ENCODE measurements at places on chromosomes 13 and 19.

GRCh38 chr13:111449041-111449440, 128.6 kb downstream of the TEX29 start:
- no peak for DNase-seq

- DNase-seq = no peak
Measured at GRCh38 chr13:44451126-44451525, 77.5 kb downstream of the SERP2 start.

GRCh38 chr13:111317042-111317550, 3.3 kb upstream of the TEX29 start:
- no peak for DNase-seq

DNA sequence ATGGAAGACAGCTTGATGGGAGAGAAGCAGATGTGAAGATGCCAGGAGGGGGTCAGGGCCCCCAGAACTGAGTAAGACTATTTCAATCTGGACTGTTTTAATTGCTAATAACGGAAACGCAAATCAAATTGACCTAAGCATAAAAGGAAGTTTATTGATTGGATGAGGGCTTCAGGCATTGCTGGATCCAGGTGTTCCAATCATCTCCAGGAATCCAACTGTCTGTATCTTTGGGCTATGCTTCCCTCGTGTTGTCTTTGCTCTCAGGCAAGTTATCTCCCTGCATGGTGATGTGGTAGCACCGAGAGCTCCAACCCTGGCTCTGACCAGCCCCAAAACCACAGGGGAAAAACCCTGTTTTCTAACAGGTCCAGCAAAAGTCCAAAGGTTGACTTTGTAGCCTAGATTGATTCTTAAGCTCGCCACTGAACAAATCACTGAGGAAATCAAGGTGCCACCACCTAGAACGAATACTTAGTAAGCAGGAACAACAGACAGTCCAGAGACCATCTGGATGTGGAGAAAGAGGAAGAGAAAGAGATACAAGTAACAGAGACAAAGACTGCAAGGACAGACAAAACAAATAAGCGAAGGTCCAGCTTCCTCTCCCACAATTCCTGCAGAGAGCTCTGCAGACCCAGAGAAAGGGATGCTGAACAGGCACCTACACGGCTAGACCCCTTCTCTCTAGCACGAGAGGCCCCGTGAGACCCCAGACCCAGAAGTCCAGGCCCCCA, 1.2 kb upstream of the C19orf81 start:
- DNase-seq = no peak

GRCh38 chr19:38654628-38655055, 7.2 kb downstream of the ACTN4 start:
- no peak for DNase-seq

GRCh38 chr19:12187625-12188024, 24.7 kb downstream of the ZNF136 start:
- DNase-seq = no peak

DNA sequence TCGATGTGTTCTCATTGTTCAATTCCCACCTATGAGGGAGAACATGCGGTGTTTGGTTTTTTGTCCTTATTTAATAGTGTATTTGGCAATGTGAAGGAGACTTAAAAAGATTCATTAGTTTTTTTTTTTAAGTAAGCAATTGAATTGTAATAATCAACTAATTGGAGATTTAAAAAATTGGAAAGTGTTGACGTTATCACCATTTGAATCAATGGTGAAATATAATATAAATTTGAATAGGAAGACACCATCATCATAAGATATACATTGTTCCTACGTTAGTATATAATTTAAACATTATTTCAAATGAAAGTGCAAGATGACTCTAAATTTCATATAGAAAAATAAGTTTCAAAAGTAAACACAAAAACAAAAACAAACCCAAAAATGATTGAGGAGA, 2858.1 kb upstream of the PCDH20 start:
- DNase-seq = no peak

DNA sequence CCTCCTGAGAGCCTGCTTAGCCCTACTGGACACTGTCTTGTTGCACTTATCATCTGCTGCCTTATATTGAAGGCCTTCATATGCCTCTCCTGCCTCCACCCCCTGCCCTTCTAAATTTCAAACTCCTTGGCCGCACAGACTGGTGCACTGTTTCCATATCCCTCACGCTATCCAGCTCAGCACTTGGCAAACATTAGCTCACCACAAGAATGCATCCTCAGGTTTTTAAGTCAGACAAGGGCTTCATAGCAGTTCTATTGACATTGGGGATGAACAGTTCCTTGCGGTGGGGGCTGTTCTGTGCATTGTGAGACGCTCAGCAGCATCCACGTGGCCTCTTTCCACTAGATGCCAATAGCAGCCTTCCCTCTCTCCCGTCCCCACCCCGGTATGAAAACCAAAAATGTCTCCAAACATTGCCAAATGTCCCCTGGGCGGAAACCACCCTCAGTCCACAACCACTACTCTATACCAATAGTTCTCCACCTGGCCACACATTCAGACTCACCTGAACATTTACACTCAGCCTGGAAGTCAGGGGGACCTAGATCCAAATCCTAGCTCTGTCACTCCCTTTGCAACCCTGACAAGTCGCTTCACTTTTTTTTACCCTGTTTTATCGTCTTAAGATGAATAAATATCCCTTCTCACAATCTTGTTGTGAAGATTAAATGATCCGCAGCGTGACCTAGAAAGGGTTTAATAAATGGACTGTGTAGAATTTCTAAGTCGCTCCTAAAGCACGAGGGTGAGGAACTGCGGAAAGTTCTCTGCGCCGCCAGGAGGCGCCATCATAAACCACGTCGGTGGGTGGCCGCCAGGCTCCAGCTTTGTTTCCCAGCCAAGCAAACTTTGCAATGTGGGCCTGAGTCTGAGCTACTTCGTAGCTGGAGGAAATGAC, 3.6 kb upstream of the CEACAM3 start:
- peak; percentile 54 for DNase-seq

DNA sequence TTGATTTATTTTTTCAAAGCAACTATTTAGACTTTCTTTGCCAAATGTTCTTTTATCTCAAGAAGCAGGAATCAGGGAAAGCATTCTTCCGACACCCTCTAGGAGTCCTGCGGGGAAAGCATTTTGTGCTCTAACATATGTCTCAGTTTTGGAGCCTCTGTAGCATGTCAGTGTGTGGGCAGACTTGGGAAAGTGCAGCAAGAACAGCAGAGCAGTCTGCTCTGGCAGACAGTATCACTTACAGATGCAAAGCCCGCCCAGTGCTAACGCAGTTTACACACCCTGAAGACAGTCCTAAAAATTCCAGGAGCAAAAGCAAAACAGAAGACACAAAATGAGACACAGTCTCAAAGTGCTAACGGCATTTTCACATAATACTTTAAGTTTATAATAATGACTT, 393.5 kb downstream of the KLF12 start:
- DNase-seq = no peak

DNA sequence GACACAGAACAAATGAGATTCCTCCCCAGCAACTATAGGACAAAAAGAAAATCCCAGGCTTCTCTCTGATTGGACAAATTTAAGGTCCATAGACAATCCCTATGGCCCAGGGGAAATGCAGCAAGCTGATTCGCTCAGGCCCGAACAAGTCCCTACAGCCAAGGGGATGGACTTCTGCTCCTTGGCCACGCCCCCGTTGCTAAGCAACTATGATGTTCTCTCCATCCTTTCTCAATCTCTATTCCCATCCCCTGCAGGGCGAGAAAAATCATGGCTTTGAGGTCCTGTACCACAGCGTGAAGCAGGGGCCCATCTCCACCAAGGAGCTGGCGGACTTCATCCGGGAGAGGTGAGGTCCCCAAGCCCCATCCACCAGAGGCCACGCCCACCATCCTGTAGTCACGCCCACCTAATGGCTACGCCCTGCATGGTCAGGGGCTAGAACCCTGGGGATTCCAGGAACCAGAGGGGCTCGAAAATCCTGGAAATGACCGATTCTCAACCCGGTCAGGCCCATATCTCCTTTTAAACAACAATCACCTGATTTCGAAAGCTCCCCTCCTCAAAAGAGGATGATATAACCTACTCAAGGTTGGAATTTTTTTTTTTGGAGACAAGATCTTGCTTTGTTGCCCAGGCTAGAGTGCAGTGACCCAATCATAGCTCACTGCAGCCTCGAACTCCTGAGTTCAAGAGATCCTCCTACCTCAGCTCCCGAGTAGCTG, 11.4 kb downstream of the FCHO1 start:
- DNase-seq = no peak

GRCh38 chr13:24511816-24512196, 772 bp downstream of the PARP4 start:
- DNase-seq = no peak

DNA sequence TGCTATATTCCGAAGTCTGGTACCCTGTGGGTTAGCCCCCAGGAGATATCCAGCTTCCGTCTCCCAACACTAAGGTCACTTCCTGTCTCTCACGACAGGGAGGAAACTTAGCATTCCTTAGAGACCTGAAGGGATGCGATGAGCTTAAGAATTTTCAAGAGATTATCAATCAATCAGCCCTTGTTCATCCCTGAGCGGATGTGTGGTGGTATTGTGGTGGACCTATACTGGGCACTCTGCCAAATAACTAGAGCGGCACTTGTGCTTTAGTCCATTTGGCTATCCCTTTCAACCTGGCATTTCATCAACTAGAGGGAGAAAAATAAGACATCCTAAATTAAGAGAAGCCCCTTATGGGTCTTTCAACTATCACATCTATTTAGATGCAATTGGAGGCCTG, 30.9 kb upstream of the ZNF562 start:
- no peak for DNase-seq

- DNase-seq = no peak
Measured at GRCh38 chr19:4066176-4066606, 508 bp downstream of the ZBTB7A start.

- DNase-seq = no peak
Measured at GRCh38 chr13:34430294-34430693, 511.8 kb upstream of the NBEA start.

- DNase-seq = no peak
Measured at GRCh38 chr13:110248449-110249143, 58.4 kb downstream of the COL4A1 start.

DNA sequence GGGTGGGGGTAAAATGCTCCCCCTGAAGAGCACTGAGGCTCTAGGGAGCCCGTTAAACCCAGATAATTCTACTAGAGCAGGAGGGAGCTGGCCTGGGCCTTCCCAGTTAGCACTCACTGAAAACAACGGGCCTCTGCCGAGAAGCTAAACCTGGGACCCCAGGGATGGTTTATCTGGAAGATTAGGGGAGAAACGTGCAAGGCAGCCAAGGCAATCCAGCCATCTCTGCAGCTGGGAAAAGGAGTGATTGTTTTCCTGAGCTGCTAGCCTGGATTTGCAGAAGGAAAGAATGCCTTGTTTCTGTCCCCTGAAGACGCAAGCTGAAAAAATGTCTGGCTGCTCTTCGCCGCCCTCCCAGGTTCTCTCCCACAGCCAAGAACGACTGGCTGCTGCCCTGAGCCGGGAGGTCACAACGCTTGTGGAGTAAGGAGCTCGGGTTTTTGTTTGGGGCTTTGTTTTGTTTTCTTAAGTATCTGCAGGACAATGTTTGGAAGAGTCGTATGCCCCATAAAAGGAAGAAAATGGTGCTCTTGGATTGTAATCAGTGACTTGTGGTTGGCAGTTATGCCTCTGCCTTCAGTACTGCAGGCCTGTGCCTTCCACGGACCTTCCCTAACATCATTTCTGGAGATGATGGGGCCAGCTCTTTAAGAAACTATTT, 31.5 kb downstream of the COL4A2 start:
- DNase-seq = no peak

- DNase-seq = no peak
Measured at GRCh38 chr19:2783781-2784145, 690 bp upstream of the SGTA start.

DNA sequence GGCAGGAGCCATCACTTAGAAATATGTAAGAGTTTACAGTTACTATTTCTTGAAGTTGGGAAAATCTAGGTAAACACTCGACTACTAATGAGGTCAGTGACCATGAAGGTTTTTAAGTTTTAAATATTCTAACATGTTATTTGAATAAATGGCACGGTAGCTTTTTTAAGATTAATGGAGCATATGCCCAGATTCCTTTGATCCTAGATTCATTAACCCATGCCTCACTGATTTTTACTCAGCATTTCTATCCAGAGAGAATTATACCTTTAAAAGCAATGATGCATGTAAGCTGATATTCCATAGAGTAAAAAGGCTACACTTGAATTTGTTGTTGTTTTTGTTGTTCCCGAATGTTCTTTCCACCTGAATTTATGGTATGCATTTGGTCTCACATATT, 541.4 kb downstream of the DACH1 start:
- DNase-seq = no peak

- DNase-seq = no peak
Measured at GRCh38 chr19:48994035-48994386, 324 bp downstream of the RUVBL2 start.

DNA sequence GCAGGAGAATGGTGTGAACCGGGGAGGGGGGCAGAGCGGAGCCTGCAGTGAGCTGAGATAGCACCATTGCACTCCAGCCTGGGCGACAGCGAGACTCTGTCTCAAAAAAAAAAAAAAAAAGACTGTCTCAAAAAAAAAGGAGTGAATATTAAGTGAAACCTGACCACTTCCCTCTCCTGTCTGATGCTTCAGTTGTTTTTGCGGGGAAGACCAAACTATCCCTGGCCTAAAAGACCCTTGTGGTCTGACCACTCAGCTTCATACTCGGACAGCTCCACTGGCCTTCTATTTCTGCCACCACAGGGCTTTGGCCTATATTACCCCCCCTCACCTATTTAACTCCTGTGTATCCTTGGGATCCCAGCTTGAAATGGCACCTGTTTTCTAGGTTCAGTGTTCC, 2.3 kb downstream of the CLASRP start:
- DNase-seq = no peak

GRCh38 chr13:100610391-100611347, 22.1 kb upstream of the GGACT start:
- no peak for DNase-seq

DNA sequence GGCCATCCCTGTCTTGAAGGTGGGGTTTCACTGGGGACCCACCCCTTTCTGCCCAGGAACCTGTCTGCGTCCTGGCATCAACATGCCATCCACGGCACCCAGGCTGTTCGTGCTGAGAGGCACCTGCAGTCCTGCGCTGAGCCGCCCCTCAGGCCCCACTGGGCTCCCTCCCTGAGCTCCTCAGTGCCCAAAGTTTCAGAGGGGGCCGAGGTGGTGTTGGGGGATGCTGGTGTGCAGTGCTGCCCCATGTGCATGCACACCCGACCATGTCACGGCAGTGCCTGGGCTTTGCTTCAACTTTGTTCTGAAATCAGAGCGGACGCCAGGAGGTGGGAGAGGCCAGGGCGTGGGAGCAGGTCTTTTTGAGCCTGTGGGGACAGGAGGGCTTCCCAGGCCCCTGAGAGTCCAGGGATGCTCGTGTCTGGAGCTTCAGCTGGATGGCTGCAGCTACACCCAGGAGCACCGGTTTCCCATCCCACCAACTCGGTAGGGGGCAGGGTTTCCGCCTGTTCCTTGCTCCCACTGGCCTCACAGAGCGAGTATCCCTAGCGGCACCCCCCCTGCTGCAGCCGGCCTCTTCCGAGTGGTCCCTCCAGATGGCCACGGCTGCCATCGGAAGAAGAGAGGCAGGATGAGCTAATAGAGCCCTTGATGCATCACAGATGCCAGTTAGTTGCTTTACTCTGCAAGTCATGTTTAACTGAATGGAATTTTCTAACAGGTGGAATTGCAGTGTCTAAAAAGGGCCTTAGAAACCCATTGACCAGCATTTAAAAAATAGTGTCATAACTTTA, 44.0 kb downstream of the WDFY2 start:
- no peak for DNase-seq

GRCh38 chr19:58578012-58578925, 5.1 kb upstream of the MZF1 start:
- DNase-seq = no peak
